NCI-H526 treated with DMSO at 0.1 percent for 48 hours (cell line): ENCODE measurements at places on chromosomes 1 and 21.

- DNase-seq, result peak; percentile 41
These were observed 86.2 kb downstream of the KCND3 start for GRCh38 chr1:111903148-111903870.

DNA sequence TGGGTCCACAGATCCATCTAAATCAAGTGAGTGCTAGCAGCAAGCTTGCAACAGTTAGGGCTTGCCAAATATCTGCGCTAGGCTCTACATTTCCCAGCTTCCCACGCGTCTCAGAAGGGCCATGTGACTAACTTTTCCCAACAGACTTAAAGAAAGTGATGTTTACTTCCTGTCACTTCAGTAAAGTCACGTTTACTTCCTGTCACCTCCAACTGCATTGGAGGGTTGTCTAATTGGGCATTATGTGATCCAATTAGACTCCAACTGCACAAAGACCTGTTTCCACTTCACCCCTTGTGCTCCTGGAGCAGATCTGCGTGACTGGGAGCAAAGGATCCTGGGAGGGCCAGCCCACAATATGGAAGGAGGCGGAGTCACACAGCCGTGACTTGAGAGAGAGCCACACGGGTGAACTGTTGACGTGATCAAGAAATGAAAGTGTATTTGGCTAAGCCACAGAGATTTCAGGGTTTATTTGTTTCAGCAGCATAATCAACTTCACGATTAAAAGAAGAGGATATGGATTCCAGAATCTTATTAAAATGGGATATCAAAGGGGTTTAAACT lies 77.7 kb downstream of the CYYR1 start:
- DNase-seq, result no peak

- no peak for DNase-seq
These were observed 2.3 kb upstream of the MXRA8 start for GRCh38 chr1:1360506-1361169.

- DNase-seq, result no peak
These were observed 5.0 kb downstream of the NGF start for GRCh38 chr1:115332813-115333608.

- DNase-seq, result no peak
These were observed 24.8 kb upstream of the ZMYM4 start for GRCh38 chr1:35243691-35244090.

GRCh38 chr1:160076295-160076694 lies 5.0 kb upstream of the KCNJ9 start:
- no peak for DNase-seq

- no peak for DNase-seq
These were observed 437.7 kb upstream of the OLFM3 start for GRCh38 chr1:102434421-102434820.

DNA sequence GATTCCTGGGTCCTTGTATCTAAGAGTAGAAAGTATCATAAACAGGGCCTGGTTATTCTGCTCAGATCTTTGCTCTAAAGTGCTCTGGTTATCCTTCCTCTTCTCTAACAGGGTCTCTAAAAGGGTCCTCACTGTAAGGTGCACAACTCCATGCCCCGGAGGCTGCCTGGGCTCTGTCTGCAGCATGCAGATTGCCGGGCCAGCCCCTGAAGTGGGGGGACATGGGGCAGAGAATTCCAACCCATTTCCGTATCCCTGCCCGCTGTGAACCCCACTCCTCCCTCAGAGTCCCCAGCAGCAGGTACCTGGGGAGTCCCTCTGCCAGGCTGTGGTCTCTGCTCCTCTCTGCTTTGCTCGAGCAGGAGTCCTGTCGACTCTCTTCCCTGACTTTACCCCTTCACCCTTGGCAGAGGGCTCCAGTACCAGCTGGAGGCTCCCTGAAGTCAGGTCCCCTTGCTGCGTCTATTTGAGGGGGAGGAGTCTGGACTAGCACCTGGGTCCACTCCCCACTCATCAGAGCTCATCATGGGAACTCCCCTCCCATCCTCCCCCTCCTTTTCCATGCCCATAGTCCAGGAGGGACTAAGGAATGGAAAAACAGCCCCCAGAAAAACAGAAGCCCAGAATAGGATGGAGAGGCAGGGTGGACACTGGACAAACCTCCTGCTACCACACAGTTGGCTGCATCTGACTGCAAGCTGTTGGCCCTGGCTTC lies 12.1 kb downstream of the BLACAT1 start:
- no peak for DNase-seq

DNA sequence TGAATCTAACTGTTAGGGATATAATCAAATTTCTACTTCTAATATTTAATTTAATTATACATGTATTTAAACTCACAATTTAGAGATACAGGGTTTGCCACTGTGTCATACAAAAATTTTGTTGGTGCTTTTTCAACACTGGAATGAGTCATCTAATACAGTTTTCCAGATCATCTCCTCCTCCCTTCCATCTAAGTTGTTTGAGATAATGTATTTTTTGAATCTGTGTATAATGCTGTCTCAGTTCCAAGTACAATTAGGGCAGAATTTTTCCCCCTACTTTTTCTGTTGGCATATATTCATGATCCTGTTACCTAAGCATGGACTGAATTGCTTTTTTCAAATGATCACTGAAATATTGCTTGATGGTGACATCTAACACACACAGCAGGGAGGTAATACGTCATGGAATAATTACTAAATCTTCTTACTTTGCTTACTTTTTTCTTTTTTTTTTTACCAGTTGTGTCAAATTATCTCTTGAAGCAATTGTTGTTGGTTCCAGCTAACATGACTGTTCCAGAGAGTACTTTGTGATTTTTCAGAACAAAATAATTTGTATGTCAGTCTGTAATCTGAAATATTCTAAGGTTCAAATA lies 146.0 kb downstream of the MAGI3 start:
- no peak for DNase-seq

DNA sequence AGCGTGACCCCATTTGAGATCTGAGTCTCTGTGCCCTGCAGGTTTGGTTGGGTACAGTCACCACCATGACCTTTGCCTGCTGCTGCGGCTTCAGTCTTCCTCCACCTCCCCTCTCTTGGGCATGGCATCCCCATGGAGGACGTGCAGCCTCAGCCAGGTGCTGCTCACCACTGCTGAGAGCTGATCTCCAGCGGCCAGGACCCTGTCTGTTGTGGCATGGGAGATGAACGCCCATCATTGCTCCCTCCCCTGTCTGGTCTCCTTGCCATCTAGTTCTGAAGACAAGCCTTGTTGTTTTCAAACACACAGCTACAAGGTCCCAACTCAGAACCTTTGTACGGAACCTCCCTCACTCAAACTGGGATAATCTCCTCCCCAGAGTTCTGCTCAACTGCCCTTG lies 19.2 kb upstream of the PKP1 start:
- DNase-seq, result no peak

- no peak for DNase-seq
These were observed 74.9 kb upstream of the TMPRSS15 start for GRCh38 chr21:18478513-18478912.

GRCh38 chr1:204377800-204378668 lies 18.3 kb upstream of the PLEKHA6 start:
- peak; percentile 59 for DNase-seq

GRCh38 chr21:28833182-28833581 lies 159.5 kb downstream of the LTN1 start:
- no peak for DNase-seq

GRCh38 chr1:213381572-213382084 lies 330.6 kb downstream of the RPS6KC1 start:
- no peak for DNase-seq

GRCh38 chr1:87513966-87514660 lies 185.4 kb downstream of the LMO4 start:
- no peak for DNase-seq

GRCh38 chr1:89697383-89697782 lies 64.5 kb downstream of the LRRC8C start:
- DNase-seq, result no peak

- no peak for DNase-seq
These were observed 74.1 kb downstream of the GADD45A start for GRCh38 chr1:67759066-67759465.
